Thoracic aorta (tissue), 2 donors: ENCODE measurements at places on chromosomes 12 and 14.

DNA sequence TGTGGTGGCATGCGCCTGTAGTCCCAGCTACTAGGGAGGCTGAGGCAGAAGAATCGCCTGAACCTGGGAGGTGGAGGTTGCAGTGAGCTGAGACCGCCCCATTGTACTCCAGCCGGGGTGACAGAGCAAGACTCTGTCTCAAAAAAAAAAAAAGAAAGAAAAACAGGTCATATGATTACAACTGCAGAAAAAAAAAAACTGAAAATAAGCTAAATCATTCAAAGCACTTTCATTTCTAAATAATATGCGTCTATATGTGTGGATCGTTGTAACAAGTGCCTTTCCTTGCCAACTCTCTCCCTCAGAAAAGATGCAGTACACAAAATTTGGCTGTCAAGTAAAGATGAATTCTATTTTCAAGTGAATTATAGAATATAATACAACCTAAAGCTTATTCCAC, 42.4 kb downstream of the ATXN2 start:
- no peak for DNase-seq

DNA sequence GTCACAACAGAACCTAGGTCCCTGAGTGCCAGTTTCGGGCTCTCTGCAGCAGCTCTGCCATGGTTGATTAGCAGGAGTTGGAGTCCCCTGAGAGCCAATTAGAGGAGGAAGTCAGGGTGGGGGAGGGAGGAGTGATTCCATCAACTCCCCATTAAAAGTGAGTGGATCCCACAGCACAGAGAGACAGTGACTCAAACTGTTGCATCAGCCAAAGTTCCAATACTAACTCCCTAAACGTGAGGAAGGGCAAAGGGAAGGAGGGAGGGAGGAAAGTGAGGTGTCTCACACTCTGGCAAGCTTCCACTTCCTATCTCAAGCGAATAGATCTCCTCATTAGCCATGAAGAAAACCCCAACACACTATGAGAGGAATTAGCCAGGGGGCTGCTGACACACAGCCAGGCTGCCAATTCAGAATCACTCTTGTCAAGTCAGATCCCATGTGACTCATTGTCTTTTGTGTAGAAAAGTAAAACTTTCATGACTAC, 23.6 kb downstream of the OR11H4 start:
- no peak for DNase-seq

GRCh38 chr12:87155621-87156020, 873.6 kb downstream of the C12orf50 start:
- no peak for DNase-seq

DNA sequence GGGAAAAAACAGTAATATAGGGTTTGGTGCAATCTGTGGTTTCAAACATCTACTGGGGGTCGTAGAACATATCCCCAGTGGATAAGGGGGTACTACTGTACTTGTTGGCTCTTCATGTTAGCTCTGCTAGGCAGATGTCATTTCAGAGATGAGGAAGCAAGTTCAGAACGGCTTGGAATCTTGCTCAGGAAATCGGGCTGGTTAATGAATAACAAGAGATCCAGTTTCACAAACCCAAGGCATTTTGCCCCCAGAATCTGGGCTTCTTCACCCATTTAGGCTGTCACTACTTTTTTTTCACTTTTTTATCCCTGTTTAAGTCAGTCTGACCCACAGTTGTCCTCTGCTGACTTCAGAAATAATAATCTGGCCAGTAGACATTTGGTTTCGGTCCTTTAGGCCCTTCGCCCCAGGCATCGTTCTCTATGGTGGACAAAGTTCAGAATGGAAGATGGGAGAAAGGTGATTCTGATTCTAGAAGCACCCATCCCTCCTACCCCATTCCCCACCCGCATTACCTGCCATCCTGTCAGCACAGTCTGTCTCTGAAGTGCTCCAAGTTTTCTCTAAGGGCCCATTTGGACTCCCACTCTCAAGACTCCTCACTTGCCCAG, 4.5 kb downstream of the SUOX start:
- DNase-seq: no peak

GRCh38 chr14:73091044-73091443, 32.7 kb downstream of the RBM25 start:
- no peak for DNase-seq

GRCh38 chr12:20342111-20342510, 26.2 kb upstream of the PDE3A start:
- no peak for DNase-seq

- DNase-seq: no peak
Observed at GRCh38 chr12:119202544-119202943, 23.8 kb downstream of the HSPB8 start.

DNA sequence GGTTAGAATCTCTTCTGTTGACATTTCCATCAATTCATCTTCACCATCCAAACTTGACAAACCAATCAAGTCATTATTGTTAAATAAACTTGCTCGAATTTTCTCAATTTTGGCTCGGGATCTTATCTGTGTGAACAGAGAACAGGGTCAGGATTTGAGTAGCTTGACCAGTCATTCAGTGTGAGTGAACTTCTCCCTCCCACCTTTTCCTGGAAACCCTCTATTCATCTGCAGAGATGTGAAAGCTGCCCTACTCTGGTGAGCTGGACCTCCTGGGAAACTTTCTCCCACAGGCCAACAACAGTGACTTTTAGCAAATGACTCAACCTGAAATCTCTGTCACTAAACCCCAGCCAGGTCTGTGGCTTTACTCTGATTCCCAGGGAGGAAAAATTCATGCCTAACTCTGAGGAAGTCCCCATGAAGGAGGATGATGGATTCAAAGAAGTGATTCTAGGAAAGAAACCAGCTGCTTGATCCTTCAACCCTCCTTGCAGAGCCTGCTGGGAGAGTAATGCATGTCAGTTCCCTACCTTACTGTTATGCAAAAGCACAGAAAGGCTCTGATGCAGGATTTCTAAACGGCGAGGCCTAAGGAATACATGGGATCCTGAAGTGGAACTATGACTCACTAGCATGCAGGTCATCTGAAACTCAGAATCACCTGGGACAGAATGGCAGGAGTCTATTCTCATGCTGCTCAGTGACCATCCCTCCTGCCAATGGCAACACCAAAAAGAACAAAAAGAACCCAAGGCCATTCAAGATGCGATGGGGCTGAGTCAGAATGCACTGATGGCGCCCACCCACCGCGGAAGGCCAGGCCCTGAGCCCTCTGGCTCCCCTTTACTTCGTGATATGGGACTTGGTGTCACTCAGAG, 58.0 kb downstream of the TRAFD1 start:
- DNase-seq: no peak

DNA sequence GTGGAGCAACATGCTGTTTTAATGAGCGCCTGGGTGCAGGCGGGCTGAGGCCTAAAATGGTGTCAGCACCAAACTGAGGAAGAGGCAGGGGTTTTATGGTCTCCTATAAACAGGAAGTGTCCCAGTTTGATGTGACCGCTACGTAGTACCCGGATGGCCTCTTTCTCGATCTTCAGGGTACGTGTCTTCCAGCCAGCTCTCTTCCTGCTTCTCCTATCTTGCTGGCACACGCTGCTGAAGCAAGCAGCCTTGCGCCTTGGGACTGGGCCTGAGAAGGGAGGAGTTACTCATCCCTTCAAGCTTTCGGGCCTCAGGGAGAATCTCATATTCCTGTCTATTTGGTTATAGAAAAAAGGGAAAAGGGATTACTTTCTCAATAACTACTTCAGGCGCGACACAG, 28.2 kb upstream of the RNASE1 start:
- DNase-seq: no peak

DNA sequence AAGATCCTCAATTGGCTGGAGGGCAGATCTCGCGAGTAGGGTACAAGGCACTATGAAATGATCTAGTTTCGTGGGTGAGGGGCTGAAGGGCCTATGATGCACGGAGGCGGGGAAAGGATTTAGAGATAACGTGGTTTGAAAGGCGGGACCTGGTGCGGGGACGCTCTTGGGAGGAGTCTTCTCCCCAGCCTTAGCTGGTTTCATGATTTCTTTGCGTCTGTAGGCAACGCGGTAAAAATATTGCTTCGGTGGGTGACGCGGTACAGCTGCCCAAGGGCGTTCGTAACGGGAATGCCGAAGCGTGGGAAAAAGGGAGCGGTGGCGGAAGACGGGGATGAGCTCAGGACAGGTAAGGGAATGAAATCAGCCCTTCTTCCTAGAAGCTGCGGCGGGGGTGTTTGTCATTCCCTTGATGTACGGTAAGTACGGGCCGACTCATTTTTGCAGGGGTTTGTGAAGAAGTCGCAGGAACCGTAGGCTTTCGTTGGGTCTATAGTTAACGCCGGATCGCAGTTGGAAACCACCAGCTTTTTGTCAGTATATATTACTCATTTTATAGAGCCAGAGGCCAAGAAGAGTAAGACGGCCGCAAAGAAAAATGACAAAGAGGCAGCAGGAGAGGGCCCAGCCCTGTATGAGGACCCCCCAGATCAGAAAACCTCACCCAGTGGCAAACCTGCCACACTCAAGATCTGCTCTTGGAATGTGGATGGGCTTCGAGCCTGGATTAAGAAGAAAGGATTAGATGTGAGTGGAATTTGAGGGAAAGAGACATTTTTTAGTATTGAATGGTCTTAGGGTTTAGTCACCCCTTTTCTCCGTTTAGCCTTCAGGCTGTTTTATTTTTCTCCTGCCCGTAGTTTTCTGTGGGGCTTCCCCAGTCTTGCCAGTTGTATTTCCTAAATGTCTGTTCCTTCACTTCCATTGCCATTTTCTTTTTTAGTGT, 602 bp downstream of the APEX1 start:
- no peak for DNase-seq

- DNase-seq: no peak
Observed at GRCh38 chr12:22282283-22282682, 52.2 kb downstream of the ST8SIA1 start.
